ENCODE measurements at places on chromosomes 5 and 9.

DNA sequence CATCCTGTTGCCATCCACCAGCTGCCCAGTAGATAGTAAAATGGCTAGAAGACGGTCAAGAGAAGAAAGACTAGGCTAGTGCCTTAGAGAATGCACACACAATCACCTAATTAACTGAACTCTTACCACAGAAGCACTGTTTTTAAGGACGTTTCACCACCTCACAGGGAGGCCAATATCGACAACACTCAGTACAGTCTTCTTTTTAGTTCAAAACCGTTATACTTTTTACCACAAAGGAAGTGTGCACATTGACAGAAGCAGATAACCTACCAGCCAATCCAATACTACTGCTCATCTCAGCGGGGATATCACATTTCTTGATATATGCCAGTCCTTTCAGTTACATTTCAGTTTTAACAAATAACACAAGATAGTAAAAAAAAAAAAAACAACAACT is 122.3 kb downstream of the GNAQ start:
- DNase-seq: no peak

DNA sequence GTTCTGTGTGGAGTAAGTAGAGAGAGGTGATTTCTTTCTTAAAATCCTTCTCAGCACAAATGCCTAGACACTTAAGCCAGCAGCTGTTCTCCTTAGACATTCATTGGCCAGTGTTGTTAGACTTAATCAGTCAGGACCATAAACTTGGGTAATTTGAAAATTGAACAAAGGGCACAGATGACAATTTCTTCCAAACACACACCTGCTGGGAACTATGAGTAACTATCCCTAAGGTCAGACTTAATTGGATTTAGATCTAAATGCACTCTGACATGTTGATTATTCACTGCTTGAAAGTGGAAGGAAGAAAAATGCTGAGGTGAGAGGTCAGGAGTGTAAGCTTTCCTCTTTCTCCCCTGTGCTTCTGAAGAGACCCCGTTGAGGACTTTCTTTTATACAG is 1083.7 kb upstream of the DMAC1 start:
- no peak for DNase-seq

DNA sequence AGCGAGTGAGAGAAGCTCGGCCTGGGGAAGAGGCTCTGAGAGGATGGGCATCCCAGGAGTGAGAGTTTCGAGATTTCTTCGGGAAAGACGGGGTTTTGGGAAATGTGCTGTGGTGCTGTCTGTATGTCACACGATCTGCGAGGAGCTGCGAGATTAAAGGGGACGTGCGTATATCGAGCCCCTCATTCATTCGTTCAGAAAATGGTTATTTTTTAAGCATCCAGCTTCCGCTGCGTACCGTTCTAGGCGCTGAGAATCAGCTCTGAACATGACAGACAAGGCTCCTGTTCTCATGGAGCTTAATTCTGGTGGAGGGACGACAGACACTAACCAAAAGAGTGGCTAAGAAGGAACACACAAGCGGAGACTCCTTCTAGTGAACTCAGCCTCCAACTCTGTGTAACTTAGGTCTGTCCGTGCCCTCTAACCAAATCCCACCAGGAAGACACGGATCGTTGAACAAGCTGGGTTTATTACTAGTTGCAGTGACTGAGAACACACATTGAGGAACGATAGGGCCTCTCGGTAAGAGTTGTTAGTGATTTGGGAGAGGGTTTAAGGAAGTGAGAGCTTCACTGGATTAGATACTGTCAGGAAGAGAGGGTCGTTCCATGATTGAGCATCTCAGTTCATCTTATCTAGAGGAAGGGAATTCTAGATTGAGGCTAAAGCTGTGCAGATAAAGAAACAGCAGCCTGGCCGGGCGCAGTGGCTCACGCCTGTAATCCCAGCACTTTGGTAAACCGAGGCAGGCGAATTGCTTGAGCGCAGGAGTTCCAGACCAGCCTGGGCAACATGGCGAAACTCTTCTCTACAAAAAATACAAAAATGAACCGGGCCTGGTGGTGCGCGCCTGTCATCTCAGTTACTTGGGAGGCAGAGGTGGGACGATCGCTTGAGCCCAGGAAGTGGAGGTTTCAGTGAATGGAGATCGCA is 1.0 kb upstream of the FBXW11 start:
- DNase-seq: no peak

DNA sequence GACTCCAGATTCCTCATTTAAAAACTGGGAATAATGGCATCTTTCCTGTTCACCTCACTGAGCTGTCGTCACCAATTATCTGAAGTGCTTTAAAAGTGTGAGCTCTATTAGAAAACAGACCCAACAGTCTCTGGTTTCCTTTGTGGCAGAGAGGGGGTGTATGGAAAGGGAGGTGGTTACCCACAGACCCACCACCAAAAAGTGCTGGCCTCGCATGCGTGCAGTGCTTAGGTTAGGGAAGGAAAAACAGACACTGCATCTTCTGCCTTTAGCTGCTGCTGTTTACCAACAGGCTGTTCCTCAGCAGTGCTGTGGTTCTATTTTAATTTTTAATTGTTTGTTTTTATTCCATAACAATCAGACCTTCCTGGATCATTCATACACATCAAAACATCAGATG is 249.6 kb downstream of the PIK3R1 start:
- DNase-seq: no peak
